ENCODE measurements at places on chromosomes 7 and 10.

DNA sequence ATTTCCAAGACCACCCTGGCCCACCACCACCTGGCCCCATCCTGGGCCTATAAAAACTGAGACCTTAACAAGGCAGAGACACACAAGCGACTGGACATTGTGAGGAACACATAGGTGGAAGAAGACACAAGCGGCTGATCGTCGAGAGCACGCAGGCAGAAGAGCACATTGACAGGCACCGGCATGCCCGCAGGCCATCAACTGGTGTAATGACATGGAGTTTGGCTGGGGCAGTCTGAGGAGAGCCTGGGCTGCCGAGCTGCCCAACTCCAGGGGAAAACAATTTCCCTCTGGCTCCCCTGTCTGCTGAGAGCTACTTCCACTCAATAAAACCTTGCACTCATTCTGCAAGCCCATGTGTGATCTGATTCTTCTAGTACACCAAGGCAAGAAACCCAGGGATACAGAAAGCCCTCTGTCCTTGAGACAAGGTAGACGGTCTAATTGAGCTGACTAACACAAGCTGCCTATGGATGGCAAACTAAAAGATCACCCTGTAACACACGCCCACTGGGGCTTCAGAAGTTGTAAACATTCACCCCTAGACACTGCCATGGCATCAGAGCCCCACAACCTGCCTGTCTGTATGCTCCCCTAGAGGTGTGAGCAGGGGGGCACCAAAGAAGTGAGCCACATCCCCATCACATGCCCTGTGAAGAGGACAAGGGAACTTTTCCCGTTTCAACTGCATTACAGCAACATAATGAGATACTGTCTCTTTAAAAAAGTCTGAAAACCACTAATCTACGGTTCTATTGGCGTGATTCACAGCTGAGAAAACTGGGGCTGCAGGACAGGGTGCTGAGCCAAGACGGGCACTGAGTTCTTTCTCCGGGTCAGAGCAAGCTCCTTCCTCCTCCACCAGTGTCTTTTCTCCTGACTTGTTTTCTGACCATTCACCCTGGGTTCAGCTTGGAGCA lies 18.5 kb upstream of the TNS3 start:
- peaks cover 46% of the 10 kb centered on the region for H3K4me1 ChIP-seq
- no peak for DNase-seq
- H3K36me3 ChIP-seq, result peaks cover 11% of the 10 kb centered on the region
- peak overlapping the region; percentile 95 for H3K27ac ChIP-seq
- H3K27me3 ChIP-seq, result no peaks in the 10 kb centered on the region

DNA sequence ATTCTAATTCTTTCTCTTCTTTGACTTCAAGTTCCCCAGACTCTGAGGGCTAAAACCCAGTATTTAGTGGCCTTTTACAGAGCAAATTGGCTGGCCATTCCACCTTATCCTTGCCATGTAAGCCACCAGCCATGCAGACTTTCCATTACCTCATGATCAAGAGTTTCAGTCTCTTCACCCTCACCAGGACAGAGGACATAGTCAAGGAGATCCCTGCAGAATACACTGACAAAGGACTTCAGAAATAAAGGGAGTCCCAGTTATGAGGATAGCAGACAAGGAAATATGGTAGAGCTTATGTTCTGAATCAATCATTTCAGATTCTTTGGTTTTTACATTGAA lies 1080.4 kb upstream of the C7orf33 start:
- H3K27ac ChIP-seq, result no peak overlapping the region
- peaks cover 33% of the 10 kb centered on the region for H3K4me1 ChIP-seq
- DNase-seq, result no peak
- no peaks in the 10 kb centered on the region for H3K36me3 ChIP-seq
- H3K27me3 ChIP-seq, result no peaks in the 10 kb centered on the region

DNA sequence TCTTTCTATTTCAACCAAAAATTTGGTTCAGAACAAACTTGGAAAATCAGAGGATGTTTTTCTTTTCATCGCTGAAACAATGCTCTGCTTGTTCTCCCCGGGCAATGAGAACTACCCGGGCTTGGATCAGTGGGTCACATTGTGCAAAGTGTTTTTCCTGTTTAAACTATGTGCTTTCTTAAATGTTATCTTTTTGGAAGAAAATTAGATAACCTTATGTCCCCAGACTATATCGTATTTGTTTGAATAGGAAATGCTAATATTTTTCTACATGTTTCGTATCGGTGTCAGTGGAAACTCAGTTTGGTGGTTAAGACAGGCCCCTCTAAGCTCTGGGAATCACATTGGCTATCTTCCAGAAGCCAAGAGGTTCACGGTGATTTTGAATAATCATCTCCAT lies 319.5 kb upstream of the NFE2L3 start:
- DNase-seq, result no peak
- H3K27ac ChIP-seq, result peak overlapping the region; percentile 64
- H3K4me3 ChIP-seq, result no peak overlapping the region
- H3K36me3 ChIP-seq, result no peaks in the 10 kb centered on the region
- no peaks in the 10 kb centered on the region for H3K27me3 ChIP-seq
- H3K4me1 ChIP-seq, result peaks cover 35% of the 10 kb centered on the region

GRCh38 chr7:151770232-151770631 lies 106.7 kb downstream of the PRKAG2 start:
- no peak overlapping the region for H3K4me3 ChIP-seq
- no peaks in the 10 kb centered on the region for H3K36me3 ChIP-seq
- H3K27ac ChIP-seq, result no peak overlapping the region

GRCh38 chr10:43347997-43348396 lies 23.4 kb upstream of the FXYD4 start:
- no peaks in the 10 kb centered on the region for H3K36me3 ChIP-seq
- no peak for DNase-seq
- H3K27me3 ChIP-seq, result peaks cover 10% of the 10 kb centered on the region

DNA sequence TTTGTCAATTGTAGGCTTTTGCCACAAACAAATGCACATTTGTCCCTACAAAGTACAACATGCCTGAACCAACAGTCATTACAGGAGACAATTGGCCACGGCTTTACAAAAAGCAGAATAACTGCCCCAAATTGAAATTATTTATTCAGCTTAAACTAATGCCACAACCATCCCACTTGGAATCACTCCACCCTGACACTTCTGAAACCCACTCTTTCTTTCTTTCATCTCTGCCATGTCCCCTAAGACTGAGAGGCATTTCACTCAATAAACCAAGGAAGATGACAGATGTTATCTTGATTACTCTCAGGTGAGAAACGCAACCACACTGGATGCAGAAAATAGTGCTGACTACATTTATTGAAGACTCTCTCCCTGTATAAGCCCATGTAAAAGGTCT lies 2.6 kb upstream of the NPM3 start:
- no peak for DNase-seq
- peaks cover 28% of the 10 kb centered on the region for H3K4me1 ChIP-seq
- H3K27ac ChIP-seq, result no peak overlapping the region
- no peak overlapping the region for H3K4me3 ChIP-seq

DNA sequence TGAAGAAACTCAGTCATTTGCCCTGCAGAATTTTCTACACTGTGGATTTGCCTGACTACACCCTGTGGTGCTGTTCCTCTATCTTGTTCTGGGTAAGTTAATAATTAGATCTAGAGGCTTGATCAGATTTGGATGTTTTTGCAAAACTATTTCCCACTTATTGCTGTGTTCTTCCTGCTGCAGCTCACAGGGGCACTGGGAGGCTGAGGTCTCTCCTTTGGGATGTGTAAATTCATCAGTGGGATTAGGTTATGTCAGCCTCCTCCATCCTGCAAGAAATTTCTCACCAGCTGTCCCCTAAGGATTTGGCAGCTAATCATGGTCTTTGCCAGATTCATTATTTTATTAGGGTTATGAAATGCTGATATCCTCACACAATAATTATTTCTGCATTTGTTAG lies 148.1 kb upstream of the ZNF32 start:
- H3K27me3 ChIP-seq, result peaks cover 36% of the 10 kb centered on the region
- peaks cover 5% of the 10 kb centered on the region for H3K4me1 ChIP-seq
- no peaks in the 10 kb centered on the region for H3K36me3 ChIP-seq
- DNase-seq, result no peak
- no peak overlapping the region for H3K4me3 ChIP-seq

- H3K4me3 ChIP-seq, result peak overlapping the region; percentile 91
- peak overlapping the region; percentile 94 for H3K27ac ChIP-seq
- no peak for DNase-seq
- H3K27me3 ChIP-seq, result no peaks in the 10 kb centered on the region
- H3K36me3 ChIP-seq, result peaks cover 4% of the 10 kb centered on the region
Observed at GRCh38 chr7:156892081-156892800, 742 bp downstream of the LMBR1 start.

DNA sequence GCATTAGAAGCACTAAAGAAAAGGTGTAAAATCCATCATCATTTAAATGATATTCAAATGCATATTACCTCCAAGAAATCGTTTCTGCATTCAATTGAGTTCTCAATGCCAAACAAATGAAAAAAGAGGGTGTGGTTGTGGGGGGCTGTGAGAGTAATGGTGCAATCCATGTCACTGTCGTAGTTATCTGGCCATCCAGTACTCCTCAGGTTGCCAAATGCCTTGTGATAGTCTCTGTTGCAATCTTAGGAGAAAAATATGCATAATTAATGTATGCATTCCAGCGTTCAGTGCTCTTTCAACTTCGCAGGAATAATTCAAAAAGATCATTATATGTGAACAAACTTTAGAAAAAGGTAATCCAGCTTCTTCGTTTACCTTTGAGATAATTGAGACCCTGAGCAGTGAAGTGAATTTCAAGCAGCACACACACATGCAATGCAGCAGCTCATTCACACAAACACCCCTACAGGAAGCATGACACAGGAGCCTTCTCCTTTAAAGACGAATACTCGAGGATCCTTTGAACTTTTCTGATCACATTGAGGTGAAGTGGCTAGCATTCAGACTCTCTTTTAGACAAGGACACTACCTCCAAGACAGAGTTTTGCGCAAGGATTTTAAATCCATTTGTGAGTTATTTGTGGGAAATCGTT lies 73.4 kb downstream of the OR13A1 start:
- no peaks in the 10 kb centered on the region for H3K36me3 ChIP-seq
- peaks cover 7% of the 10 kb centered on the region for H3K27me3 ChIP-seq
- H3K4me3 ChIP-seq, result no peak overlapping the region

GRCh38 chr7:41051535-41051934 lies 651.4 kb downstream of the INHBA start:
- H3K27ac ChIP-seq, result no peak overlapping the region
- H3K36me3 ChIP-seq, result no peaks in the 10 kb centered on the region
- H3K4me1 ChIP-seq, result peaks cover 31% of the 10 kb centered on the region

GRCh38 chr10:123743441-123744223 lies 77.5 kb downstream of the GPR26 start:
- no peak overlapping the region for H3K4me3 ChIP-seq
- peak overlapping the region; percentile 16 for H3K27ac ChIP-seq
- DNase-seq, result no peak
- peaks cover 2% of the 10 kb centered on the region for H3K27me3 ChIP-seq
- no peaks in the 10 kb centered on the region for H3K36me3 ChIP-seq

DNA sequence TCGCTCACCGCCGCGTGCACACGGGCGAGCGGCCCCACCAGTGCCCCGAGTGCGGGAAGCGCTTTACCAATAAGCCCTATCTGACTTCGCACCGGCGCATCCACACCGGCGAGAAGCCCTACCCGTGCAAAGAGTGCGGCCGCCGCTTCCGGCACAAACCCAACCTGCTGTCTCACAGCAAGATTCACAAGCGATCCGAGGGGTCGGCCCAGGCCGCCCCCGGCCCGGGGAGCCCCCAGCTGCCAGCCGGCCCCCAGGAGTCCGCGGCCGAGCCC lies 3.3 kb downstream of the REPIN1 start:
- H3K27ac ChIP-seq, result no peak overlapping the region
- H3K4me3 ChIP-seq, result no peak overlapping the region
- peaks cover 65% of the 10 kb centered on the region for H3K4me1 ChIP-seq
- no peak for DNase-seq
- peaks cover 4% of the 10 kb centered on the region for H3K36me3 ChIP-seq

DNA sequence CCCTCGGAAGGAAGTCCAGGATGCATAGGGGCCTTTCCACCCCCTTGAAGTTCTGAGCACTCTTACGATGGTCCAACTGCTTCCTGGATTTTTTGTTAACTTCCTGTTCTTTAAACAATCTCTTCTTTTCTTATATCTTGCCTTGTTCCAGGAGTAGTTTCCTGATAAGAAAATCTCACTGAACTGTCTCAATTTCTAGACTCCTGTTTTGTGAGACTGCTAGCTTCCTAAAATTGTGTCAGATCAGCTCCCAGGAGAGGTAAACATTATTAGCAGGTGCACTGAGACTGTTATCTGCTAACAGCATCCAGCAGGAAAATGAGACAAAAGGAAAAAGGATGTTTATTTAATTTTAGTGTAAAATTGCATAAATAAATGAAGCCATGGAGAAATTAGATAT lies 106.2 kb upstream of the PITRM1 start:
- peaks cover 2% of the 10 kb centered on the region for H3K36me3 ChIP-seq
- H3K4me1 ChIP-seq, result peaks cover 25% of the 10 kb centered on the region
- no peak for DNase-seq
- no peak overlapping the region for H3K4me3 ChIP-seq
- no peak overlapping the region for H3K27ac ChIP-seq

- H3K4me3 ChIP-seq, result no peak overlapping the region
- DNase-seq, result no peak
- H3K36me3 ChIP-seq, result no peaks in the 10 kb centered on the region
- no peaks in the 10 kb centered on the region for H3K27me3 ChIP-seq
- no peak overlapping the region for H3K27ac ChIP-seq
- peaks cover 6% of the 10 kb centered on the region for H3K4me1 ChIP-seq
Observed at GRCh38 chr7:116574025-116574822, 49.4 kb downstream of the CAV1 start.
